ENCODE measurements at places on chromosomes 7 and 10.

GRCh38 chr10:44635176-44635575, 250.3 kb upstream of the CXCL12 start:
- no peak for DNase-seq

- DNase-seq, result no peak
Measured at GRCh38 chr7:139116999-139117398, 7.5 kb upstream of the ZC3HAV1 start.

DNA sequence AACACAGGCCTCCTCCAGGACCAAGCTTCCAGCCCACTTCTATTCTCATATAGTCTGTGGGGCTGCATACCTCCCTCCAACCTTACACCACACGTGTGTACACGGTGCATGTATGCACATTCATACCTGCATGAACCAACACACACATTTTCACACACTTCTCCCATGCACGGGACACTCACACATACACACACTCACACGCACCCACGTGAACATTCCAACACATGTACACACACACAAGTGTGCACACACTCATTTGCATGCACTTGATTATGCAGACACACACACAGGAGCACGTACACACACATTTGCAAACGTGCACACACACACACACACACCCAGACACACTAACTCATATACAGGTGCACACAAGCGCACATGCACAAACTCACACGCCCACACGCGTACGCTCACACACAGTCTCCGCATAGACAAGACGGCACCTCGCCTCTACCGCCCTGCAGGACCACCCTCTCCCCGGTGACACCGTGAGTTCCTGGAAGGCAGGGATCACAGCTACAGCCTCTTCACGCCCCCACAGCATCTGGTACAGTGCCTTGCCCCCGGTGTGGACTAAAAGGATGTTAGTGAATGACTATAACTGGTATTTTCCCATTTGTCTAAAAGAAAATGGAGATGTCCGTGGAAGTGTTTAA, 263.8 kb downstream of the PTPRN2 start:
- no peak for DNase-seq

DNA sequence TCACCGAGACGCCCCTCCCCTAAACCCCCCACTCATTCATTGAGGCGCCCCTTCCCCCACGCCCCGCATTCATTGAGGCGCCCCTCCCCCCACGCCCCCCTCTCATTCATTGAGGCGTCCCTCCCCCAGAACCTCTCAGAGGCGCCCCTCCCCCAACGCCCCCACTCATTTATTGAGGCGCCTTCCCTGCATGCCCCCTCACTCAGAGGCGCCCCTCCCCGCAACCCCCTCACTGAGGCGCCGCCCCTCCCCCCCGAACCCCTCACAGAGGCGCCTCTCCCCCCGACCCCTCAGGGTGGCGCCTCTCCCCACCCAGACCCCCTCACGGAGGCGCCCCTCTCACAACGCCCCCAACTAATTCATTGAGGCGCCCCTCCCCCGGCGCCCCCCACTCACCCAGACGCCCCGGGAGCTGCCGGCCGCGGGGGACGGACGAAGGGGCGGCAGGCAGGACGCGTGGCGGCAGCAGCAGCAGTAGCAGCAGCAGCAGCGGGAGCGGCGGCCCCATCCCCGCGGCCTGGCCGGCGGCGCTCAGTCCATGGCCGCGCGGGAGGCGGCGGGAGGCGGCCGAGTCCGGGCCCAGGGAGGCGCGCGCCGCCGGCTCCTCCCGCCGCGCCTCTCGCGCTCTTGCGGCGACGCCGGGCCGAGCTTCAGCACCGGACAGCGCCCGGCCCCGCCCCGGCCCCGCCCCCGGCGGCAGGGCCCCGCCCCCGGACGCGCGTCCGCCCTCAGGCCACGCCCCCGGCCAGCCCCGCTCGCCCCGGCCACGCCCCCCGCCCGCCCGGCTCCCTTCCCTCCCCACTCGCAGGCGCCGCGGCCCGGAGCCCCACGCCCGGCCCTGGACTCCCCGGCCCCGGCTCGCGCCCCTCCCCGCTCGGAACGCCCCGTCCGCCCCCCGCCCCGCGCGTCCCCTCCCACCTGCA, at the start of gene PTPRN2:
TSS of gene PTPRN2 (minus strand) at position 662 of the 923 bp plus-strand sequence.
- DNase-seq, result peak; percentile 74

GRCh38 chr7:26614503-26614902, 249.9 kb downstream of the SKAP2 start:
- DNase-seq, result no peak

DNA sequence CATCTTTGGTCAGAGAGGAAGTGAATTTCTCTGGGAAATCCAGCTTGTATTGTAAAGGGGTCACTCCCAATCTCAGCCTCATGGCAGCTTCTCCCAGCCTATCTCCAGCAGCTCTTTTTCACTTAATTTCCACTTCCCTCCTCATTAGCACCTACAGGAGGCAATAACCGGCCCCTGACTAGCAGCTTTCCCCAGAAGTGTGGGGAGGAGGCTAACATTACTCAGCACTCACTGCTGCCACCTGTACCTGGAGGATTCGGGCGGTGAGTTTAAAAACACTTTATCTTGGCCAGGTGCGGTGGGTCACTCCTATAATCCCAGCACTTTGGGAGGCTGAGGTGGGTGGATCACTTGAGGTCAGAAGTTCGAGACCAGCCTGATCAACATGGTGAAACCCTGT, 3.8 kb downstream of the NODAL start:
- DNase-seq, result no peak

DNA sequence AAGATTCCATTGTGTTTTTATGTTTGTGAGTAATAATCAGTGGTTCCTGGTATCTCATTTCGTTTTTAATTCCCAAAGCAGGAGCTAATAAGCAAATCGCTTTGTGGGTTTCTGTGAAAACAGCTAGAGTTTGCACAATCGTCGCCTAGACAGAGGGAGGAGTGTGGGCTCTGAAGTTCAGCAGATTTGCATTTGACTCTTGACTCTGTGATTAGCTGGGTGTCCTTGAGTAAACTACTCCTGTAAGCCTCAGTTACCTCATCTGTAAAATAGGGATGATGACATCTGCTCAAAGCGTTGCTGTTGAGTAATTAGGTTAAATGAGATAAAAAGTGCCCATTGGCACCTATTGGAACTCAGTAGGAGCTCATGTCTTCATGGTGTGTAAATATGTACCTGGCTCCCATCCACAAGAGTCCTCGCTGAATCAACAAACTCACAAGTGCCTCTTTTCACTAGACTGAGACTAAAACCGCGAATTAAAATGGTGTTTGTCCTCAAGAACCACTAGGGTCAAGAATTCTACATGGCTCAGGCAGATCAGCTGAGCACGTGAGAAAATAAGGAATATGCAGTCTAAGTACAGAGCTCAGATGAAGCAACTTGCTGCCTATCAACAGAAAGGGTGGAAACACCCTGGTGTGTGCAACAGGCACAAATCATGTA, 385.8 kb upstream of the C7orf33 start:
- no peak for DNase-seq

GRCh38 chr10:12839941-12840611, 161.4 kb downstream of the CCDC3 start:
- no peak for DNase-seq

DNA sequence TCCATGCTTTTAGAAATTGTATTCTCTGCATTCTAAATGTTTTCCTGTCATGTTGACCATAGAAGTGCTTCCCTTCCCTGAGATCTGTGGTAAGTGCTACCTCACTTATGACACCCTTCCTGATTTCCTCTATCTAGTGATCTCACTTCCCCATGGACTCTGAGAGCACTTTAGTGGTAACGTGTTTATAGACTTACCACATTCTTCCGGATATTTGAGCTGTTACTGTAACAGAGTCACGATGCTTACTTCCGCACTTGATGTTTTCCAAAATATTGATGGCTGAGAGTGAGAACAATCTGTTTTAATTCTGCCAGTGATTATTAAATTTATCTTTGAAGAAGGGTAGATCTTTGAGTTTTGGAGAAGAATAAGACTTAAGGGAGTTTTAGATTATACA, 60.1 kb upstream of the NAMPT start:
- DNase-seq, result no peak

GRCh38 chr7:89042940-89043339, 247.4 kb upstream of the TEX47 start:
- no peak for DNase-seq

GRCh38 chr7:111029574-111030251, 61.2 kb upstream of the LRRN3 start:
- peak; percentile 52 for DNase-seq

DNA sequence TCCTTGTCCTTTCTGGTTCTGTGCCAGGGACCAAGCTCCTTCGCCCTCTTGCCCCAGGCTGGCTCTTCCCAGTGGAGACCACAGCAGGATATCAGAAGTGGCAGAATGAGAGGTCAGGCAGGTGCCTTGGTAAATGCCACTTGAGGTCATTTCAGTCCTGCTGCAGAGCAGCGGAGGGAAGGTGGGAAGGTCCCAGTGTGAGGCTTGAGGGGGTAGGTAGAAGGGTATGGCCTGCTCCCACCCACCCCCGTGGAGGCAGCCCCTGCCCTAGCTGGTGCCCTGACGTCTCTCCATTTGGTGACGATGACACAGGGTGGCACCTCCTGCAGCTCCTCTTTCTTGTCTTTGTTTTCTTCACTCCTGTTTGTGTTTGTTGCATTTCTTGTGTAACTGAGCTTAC, 538.8 kb downstream of the TCERG1L start:
- no peak for DNase-seq

DNA sequence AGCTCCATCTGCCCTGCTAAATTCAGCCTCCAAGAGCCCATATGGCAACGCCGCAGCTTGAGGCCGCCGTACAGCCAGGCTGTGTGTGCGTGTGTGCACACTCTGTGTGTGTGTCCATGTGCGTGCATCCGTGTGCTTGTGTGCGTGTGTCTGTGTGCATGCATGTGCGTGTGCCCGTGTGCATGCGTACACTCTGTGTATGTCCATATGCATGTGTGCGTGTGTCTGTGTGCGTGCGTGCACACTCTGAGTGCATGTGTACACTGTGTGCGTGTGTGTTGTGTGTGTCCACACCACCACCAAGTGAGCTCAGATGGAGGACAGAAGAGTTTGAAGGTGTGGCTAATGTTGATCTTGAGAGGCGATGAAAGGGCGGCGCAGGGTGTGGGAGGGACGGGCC, 30.0 kb downstream of the SMKR1 start:
- no peak for DNase-seq

- DNase-seq, result no peak
Measured at GRCh38 chr10:87771871-87772500, 46.0 kb downstream of the ATAD1 start.

DNA sequence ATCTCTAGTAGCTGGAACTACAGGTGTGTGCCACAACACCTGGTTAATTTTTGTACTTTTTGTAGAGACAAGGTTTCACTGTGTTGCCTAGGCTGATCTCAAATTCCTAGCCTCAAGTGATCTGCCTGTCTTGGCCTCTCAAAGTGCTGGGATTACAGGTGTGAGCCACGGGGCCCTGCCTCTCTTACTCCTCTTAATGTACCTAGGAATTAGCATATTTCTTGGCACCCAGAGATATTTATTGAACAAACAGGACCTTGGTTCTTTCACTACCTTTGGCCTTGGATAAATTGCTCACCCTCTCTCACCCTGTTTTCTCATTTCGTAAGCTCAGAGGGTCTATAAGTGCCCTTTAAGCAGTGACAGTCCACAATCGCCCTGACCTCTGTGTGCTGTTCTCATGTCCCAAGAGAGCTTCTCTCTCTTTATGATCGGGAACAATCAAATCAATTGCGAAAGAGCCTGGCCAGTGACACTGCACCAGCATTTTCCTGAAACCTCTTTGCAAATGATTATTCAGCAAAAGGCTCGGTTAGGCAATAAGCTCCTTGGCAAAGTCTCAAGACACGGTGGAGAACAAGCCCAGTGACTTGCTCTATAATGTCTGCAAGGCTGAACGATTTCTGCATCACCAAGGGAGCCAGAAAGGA, 117.7 kb downstream of the APBB1IP start:
- DNase-seq, result no peak

DNA sequence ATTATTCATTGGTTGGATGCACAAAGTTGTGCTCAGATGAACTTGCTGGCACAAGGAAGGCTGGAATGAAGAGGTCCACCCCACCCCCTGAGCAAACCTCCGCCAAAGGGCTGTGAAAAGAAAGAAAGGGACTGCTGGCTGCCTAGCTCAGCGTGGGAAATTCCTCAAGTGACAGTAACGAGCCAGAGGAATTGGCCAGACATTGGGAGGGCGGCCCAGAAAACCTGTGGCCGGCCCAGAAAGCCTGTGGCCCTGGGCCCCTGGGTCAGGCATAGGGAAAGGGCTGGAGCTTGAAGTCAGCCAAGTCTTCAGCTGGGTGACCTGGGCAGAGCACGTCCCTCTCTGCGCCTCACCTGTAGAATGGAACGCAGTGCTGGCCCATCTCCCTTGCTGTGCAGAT, 30.6 kb upstream of the CTBP2 start:
- no peak for DNase-seq

DNA sequence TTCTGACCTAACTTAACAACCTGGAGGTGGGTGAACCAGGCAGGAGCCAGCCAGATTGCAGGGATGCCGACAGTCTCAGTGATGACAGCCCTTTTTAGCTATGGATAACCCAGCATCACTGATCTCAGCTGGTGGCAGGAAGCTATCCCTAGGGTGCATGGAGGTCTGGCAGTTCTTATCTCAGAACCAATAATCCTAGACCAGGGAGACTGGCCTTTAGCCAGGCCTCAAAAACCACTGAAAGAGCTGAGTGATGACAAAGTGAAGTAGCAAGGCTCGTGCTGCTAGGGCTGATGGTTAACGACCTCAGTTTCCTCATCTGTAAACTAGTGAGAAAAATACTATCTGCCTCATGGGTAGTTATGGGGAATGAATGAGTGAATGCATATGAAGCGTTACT, 112.5 kb downstream of the RALA start:
- DNase-seq, result peak; percentile 51

Measured in stimulated activated CD8-positive, alpha-beta memory T cell treated with anti-CD3 and anti-CD28 coated beads, Interleukin-4, amount 100 ng/mL, for 48 hours (primary cell).